ENCODE measurements at places on chromosomes 2 and 18. TPM values are rescaled to one million over a fixed set of nuclear protein-coding genes. Genes with fewer than 3 reads are reported as not detected.

Gene SPR
- 9.6 TPM for total RNA-seq

Gene PLGLB1
- 5.7 TPM for total RNA-seq

Gene SERPINB7
- total RNA-seq, result not detected

Gene CTIF
- total RNA-seq, result 24.1 TPM

Gene SPATS2L
- 84.7 TPM for total RNA-seq

All from spleen (tissue), 13 donors.